ELR (cell line): ENCODE measurements at places on chromosomes 7 and 10.

DNA sequence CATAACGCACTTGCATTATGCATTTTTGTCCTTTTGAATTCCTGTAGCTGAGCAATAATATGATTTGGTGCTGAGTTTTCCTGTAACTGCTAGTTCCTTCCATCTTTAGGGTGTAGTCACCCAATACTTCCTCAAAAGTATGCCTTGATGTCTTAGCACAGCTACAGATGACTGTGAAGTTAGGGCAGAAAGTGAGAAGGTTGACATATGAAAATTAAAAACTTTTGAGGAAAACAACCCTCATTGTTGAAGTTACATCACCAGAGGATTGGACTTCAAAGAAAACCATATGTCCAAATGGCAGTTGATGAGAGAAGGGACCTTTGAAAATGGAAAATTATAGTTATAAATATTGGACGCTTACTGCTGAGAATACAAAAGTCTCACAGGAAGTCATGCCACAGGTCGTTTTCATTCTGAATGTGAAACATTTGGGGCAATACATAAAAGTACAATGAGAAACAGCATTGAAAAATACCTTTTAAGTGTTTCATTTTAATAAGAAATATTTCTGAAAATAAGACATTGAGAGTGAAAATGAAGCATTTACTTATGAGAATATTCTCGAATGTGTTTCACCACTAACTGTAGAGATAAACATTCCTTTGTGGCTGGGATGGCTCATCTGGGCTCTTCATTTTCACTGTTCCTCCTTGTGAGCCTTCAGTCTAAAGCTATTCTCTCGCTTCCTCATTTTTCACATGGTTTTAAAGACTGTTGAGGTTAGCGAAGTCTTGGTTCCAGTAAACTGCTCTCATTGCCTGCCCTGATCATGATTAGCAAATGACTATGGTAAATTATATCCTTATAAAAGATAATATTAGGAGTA, 61.4 kb upstream of the NME8 start:
- no peak for DNase-seq

- no peak for DNase-seq
Measured at GRCh38 chr10:110151467-110151866, 55.9 kb upstream of the MXI1 start.

DNA sequence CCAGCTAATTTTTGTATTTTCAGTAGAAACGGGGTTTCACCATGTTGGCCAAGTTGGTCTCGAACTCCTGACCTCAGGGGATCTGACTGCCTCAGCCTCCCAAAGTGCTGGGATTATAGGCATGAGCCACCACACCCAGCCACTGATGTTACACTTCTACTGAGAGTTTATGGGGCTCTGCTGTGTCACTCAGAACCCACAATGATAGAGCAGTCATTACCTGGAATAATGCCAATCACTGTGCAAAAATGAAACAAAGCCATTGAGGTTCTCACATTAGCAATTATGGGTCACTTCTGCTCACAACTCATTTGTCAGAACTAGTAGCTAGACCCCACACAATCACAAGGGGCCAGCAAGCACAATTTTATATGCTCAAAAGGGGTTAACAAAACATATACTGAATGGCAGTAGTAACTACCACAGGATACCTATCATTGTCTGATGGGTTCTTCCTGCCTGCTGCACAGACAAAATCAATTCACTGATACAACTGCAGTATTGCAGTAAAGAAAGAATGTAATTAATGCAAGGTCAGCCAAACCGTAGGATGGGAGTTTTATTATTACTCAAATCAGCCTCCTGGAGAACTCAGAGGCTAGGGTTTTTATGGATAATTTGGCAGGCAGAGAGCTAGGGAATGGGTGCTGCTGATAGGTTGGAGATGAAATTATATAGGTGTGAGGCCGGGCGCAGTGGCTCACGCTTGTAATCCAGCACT, 72.1 kb upstream of the TRIM24 start:
- DNase-seq, result no peak

GRCh38 chr7:17408245-17408903, 109.9 kb downstream of the AHR start:
- DNase-seq, result peak; percentile 98

DNA sequence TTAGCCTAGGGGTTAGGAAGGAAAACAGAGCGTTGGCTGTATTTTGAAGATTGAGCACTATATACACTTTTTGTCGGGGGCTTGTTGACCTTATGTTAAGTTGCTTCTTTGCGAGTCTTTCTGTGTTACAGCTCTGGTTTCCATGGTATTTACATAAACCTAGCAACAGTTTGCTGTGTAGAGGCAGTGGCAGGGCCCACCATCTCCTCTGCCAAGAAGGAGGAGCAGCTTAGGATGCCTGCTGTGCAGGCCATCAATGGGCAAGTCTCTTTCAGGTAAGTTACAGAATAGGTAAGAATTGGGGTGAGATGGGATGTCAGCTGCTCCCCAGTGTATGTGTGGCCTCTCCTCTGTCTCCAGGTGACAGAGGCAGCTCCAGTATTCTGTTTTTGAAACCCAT, 485.5 kb downstream of the LRMDA start:
- DNase-seq, result no peak

- DNase-seq, result no peak
Measured at GRCh38 chr7:130841416-130841815, 107.4 kb upstream of the KLF14 start.

DNA sequence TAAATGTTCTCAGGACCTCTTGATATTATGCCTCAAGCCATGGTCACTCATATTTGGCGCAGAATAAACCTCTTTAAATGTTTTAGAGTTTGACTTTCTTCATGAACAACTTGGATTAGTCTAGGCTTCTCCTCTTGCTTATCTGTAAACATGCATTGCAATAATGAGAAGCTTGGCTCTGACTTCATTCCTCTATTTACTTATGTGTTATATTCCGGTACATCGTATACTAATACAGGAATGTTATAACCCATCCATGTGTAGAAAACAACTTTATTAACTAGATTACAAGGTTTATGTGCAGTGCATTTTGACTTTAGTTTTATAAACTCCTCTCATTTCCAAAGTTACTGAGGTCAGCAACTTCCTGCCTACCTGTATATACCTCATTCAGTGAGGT, 944.3 kb upstream of the GHITM start:
- no peak for DNase-seq

DNA sequence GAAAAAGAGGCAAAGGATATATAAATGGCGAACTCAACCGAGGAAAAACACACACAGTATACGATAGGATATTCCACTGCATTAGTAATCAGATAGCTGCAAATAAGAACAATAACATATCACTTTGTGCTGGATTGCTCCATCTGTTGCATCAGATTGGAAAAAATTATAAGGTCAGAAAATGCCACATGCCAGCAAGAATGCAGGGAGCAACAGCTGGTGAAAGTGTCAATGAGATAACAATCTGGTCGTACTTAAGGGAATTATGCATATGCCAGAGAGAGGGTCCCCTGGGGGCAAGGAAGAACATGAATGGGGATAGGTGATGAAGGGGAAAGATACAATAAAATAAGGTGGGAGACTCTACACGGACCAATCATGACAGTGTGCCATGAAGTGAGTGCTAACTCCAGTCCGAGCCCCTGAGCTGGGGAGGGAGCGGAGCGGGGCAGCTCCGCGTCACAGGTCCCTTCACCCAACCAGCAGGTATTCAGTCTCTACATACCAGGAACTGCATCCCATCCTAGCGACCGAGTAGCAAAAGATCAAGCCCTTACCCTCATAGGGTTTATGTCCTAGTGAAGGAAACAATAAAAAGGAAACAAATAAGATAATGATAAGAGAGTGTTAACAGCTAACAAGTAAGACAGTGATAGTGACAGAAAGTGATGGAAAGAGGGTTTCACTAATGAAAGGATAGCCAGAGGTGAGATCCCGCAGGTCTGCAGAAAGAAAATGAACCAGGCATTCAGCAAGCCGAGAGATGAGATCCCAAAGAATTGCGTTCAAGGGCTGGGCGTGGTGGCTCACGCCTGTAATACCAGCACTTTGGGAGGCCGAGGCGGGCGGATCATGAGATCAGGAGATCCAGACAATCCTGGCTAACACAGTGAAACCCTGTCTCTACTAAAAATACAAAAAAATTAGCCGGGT, 9.4 kb downstream of the MPP7 start:
- no peak for DNase-seq
